ENCODE measurements at places on chromosomes 11 and 22.

GRCh38 chr11:86644291-86644690 is 28.1 kb downstream of the ME3 start:
- no peak for DNase-seq

- DNase-seq, result no peak
Measured at GRCh38 chr11:19447150-19447566, 206.4 kb upstream of the E2F8 start.

- no peak for DNase-seq
Measured at GRCh38 chr11:33016654-33017053, 976 bp downstream of the DEPDC7 start.

DNA sequence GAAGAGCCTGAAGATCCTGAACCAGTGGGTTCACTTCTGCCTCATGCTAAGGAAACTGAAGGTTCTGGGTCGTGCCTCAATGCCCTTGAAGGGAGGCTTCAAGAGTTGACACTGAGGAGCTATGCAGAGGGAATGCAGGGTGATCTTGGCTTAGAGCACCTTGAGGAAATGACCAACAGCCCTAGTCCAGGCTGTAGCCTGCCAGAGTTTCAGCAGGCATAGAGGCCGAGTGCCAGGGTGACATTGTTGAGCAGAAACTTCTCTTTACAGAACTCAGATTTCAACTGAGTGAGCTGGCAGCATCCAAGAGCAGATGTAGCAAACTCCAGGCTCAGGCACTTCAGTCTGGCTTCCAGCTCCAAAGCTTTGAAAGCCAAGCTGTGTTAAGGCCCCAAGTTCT is 23.1 kb upstream of the CAPRIN1 start:
- no peak for DNase-seq

- DNase-seq, result peak; percentile 40
Measured at GRCh38 chr11:69123593-69124545, 31.9 kb upstream of the SMIM38 start.

GRCh38 chr11:8408151-8408941 is 144.7 kb upstream of the LMO1 start:
- no peak for DNase-seq

DNA sequence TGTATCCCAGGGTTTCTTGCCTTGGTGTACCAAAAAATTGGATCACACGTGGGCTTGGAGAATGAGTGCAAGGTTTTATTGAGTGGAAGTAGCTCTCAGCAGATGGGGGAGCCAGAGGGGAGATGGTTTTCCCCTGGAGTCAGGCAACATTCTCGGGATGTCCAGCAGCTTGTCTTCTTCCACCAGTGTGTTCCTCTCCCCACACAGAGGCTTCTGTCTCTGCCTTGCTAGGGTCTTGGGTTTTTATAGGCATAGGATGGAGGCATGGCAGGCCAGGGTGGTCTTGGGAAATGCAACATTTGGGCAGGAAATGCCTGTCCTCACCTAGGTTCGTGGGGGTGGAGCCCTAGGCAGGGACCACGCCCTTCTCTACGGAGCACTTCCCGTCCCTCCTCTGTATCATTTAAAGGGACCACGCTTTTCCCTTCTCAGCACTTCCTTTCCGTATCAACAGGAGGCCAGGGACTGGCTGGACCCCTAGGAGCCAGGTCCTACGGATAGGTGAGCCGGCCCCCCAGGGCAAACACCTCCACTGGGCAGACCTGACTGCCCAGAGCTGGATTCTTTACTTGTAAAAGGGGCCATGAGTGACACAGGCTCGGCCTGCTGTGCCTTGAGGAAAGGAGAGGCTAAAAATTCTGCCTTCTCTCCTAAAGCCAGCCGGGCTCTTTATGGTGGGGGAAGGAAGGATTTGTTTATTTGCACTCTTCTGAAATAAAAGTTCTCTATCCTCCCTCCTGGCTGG is 55.3 kb upstream of the CCDC188 start:
- DNase-seq, result peak; percentile 79

DNA sequence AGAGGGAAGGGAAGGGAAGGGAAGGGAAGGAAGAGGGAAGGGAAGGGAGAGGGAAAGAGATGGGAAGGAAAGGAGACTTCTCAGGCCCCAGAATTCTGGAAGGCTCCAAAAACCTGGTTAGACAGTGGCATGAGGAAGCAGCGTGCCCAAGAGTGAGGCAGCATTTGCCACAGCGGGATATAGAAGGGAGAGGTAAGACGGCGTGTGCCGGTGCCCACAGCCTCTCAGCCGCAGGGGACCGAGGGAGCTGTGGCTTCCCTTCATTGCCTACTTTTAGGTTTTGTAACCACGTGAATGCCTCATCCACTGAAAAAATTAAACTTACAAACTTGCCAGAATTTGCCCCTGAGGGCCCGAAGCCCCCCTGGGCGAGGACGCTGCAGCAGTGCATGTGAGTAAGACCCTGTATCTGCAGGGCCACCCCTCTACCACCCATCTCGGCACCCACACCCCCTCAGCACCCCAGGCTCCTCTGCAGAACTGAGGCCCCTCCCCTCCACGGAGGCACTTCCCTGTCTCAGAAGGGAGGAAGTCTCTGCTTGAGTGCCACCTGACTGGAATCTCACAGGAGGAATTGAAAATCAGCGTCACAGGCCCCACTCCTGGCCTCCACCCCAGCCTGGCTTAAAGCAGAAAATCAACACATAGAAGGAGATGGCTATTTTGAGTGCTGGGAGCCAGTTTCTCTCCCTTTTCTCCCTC is 58.1 kb downstream of the LINC01488 start:
- DNase-seq, result no peak

DNA sequence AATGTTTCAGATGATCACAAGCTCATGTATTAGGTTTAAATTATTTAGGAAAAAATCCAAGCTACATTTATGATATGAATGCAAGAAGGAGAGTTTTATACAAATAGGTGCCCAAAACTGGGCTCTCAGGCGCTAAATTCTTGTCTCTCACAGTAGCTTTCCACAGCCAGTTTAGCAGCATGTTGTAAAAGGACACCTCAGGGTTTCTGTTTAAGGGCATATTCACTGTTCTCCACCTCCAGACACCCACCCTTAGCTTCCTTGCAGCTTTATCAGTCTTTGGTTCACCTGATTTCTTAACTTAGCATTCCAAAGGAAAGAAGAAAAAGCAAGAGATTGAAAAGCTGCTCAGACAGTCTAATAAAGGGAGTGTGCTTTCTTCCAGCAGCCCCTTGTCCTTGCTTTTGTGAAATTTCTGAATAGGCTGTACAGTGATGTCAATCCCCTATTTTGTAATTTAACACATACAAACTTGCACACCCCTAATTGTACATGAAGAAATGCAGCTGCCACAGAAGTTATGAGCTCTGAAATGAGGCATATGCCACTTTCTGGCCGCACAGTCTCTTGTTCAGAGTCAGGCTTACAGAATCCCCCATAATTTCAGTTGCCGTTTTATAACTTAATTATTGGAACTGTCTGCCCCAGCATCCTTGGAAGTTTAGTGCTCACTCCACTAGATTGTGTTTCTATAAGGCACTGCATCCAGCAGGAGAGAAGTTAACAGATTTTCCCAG is 262.1 kb downstream of the DDX10 start:
- no peak for DNase-seq

- DNase-seq, result no peak
Measured at GRCh38 chr11:93659841-93660240, 1.6 kb upstream of the CEP295 start.

- peak; percentile 18 for DNase-seq
Measured at GRCh38 chr22:37234736-37235711, 9.0 kb downstream of the RAC2 start.

DNA sequence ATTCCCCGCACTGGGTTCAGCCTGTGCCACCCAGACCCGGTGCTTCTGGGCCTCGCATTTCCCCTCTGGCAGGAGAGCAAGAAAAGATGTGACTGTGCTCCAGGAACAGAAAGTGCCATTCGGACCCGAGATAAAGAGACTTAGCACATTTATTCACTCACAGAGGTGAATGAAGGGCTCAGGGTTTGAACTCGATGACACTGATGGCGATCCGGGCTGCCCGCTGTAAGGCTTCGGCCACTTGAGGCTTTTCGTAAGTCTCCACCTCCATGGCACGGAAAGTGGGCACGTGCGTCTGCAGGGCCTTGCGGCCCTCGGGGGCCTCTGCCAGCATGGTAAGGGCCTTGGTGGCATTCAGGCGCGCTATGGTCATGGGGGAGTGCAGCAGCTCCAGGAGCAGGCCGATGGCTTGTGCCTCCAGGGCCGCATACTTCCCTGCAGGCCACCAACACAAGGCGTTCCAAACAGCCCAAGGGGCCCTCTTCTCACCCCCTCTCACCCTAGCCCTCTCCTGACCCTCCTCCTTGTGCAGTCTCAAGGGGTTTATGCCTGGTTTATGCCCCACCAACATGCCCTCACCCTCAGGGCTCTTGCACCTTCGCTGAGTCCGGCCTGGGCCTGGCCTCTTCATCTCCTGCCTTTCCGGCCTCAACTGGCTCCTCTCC is 10.9 kb upstream of the GNAZ start:
- no peak for DNase-seq

GRCh38 chr11:9861860-9862725 is 198.2 kb downstream of the SWAP70 start:
- DNase-seq, result peak; percentile 60

- DNase-seq, result no peak
Measured at GRCh38 chr11:73757598-73757997, 3.3 kb downstream of the RAB6A start.

DNA sequence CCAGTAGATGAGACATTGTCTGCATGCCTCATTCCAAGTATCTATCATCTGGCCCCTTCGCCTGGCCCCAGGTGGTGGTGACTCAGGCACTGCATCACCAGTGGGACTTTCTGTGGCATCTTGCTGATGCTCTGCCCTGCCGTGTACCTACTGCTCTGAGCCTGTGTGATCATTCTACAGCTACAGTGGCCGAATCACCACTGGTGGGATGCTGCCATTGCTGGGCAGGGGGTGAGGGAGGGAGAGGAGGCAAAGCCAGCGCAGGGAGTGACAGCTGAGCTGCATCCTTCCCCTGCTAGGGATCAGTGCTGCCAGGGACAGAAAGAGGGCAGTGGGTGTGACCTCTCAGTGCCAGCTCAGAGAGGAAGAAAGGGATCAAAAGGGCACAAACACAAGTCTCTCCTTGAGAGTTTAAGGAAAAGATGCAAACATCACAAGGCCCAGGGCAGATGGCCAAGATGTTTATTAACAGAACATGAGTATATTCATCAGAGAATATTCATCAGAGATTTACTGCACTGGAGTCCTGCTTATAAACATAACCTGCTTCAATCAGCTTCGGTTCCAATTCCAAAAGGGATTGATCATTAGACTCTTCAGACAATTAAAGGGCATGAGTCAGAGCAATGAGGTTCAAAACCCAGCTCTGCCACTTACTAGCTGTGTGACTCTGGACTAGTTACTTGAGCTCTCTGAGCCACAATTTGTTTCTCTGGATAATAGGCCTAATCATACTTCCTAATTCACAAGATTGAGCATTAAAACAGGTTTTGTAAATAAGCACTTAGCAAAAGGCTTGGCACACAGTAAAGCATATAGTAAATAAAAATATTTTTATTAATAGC is 109.8 kb downstream of the NAT10 start:
- peak; percentile 91 for DNase-seq

- DNase-seq, result peak; percentile 51
Measured at GRCh38 chr11:36564376-36565030, 3.3 kb upstream of the RAG1 start.

GRCh38 chr11:74008373-74009229 is at the start of gene UCP3:
TSS of gene UCP3 (minus strand) at chr11:74009085. CDS start at chr11:74007042, 2,043 bp downstream.
- DNase-seq, result no peak

DNA sequence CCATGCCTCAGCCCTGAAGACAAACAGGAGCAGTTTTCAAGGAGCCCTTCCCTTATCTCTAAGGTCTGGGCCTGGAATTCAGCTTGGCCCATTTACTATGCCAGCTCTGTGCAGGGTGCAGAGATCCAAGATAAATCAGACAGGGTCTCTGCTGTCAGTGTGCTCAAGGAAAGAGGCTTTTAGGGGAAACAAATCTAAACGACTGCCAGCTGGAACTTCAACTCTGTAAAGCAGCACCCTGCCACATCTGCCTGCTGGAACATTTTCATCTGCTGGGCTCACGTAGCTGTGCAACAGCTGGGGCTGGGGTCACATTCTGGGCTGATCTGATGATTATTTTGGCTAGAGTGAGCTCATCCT is 19.8 kb upstream of the EHF start:
- DNase-seq, result no peak

GRCh38 chr22:32622004-32622743 is 147.6 kb downstream of the FBXO7 start:
- no peak for DNase-seq

GRCh38 chr11:93570759-93571413 is 27.7 kb upstream of the SMCO4 start:
- DNase-seq, result no peak

DNA sequence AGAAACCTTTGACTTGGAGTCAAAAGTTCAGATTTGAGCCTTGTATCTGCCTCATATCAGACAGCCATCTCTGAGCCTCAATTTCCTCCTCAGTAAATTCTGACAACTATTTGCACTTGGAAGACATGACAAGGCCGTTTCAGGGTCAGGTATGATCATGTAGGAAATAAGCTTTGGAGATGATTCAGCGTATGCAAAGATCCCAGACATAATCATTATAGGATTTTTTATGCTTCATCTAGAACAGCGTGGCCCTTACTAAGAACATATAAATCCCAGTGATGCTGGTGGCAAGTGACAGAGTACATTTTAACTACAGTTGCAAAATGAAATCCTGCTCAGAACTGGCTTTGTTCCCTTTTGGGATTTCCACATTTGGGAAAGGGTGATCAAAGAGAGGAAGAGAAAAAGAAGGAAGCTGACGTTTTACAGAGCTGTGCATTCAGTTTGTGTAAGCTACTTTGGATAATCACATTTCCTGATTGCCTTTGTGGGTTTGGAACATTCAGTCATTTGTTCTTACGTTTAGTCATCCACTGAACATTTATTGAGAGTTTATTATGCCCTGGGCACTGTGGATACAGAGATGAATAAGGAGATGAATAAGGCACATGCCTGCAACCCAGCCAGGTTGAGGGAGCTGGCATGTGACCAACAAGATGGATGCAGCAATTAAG is 81.9 kb upstream of the HEPHL1 start:
- no peak for DNase-seq

Data from activated CD4-positive, alpha-beta T cell treated with anti-CD3 and anti-CD28 coated beads for 48 hours (primary cell).